GM12892 (cell line): ENCODE measurements at places on chromosomes 1 and 21.

- no peak for DNase-seq
These were observed 541 bp downstream of the USP48 start for GRCh38 chr1:21782349-21782867.

GRCh38 chr1:44672961-44673674 is 1.2 kb downstream of the TMEM53 start:
- no peak for DNase-seq

DNA sequence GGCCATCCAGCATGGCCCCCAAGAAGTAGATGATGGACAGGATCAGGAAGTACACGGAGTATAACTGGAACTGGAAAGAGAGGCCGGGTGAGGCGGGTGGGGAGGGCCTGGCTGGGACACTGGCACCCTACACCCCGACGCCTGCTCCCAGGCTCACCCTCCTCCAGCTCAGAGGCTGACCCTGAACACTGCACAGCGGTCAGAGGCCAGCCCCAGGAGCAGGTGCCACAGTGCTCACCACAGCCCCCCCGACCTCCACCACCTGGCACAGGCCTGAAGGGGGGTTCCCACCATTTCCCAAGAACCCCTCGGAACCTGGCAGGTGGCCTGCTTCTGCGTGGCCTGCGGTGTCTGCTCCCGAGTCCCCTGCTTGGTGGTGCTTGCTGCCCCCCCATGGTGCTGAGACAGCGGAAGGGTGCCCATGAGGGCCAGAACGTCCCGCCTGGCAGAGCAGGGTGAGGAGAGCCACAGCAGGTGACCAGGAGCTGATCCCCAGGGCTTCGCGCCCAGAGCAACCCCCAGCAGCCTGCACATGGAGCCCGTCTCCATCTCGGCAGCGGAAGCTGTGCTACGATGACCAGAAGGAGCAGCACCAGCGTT is 26.1 kb downstream of the SLC19A1 start:
- no peak for DNase-seq

DNA sequence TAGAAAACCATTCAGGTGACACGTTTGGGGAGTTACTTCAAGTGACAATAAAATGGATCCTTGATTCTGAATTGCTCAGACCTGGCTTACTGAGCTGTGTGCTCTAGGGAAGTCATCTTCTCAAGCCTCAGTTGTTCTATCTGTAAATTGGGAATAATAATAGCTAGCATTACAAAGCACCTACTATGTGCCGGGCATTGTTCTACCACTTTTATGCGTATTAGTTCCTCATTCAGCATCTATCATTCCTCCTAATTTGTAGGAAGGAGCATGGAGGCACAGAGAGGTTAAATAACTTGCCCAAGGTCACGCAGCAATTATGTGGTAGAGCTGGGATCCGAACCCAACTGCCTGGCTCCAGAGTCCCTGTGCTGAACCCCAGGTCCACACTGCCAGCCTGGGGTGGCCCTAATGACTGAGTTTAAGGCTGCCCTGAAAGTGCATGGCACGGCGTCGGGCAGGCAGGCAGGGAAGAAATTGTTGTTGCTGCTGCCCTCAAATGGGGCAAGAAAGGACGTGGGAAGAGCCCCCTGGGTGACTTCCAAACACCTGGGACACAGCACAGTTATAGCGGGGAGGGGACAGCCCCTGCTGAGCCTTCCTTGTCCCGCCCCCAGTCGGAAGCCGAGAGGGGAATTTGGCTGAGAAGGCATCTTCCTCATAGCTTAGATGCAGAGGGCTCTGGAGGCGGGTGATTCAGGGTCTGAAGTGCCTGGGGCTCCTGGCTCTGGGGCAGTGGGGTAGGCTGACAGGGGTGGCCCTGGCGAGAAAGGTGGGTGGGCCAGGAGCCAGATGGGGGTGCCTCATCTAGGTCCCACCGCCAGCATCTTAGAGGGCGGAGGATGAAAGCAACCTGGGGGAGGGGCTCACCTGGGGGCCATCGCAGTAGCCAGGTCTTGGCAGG is 86.5 kb upstream of the IFFO2 start:
- no peak for DNase-seq

DNA sequence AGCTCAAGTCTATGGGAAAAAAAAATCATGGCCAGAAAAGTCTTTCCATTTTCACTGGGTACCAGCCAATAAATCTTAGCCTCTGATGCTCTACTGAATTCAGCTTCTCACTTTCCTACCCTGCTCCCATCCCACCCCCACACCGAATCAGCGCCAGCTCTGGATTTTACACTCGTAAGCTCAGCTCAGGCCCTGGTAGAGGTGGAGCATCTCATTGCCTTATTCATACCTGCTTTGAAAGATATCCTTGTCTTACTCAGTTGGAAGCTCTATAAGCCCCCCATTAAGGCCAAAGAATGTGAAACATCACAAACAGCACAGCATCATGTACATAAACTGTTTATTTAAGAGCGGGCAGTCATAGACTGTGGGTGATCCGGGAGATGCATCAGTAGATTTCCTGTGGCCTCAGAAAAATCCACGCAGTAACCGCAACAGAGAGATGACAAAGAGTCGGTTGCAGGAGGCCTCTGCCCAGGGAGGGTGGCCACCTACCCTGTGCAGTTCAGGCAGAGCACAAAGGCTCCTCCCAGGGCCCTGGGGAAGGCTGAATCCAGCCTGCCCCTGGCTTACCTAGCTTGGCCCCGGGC is 36.4 kb upstream of the ETS2 start:
- no peak for DNase-seq

DNA sequence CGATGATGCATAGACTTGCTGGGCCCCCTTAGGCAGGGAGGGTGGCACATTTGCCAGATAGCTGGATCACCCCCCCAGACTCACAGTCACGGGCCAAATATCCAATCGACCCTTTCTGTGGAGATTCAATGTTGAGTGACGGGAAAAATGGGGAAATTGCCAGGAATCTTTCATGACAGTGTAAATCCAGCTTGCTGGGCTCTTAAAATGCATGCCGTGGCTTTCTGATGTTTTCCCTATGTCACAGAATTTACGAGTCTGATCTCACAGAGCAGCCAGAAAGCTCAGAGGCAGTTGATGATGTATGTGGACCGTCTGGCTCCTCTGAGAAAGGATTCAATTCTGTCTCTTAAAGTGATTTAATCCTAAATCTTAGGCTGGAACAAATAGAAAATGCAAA is 150.1 kb upstream of the ZNF644 start:
- DNase-seq = no peak

GRCh38 chr1:248791010-248791409 is 34.7 kb downstream of the SH3BP5L start:
- DNase-seq = no peak

- DNase-seq = no peak
These were observed 58.1 kb upstream of the VTCN1 start for GRCh38 chr1:117268535-117269455.

GRCh38 chr1:236540813-236541465 is 17.2 kb downstream of the LGALS8 start:
- no peak for DNase-seq

- no peak for DNase-seq
These were observed 24.4 kb downstream of the RCAN3 start for GRCh38 chr1:24526940-24527542.

- no peak for DNase-seq
These were observed 44.0 kb downstream of the PTAFR start for GRCh38 chr1:28132171-28133167.

- DNase-seq = no peak
These were observed 19.7 kb upstream of the DIPK1A start for GRCh38 chr1:92980732-92981647.

DNA sequence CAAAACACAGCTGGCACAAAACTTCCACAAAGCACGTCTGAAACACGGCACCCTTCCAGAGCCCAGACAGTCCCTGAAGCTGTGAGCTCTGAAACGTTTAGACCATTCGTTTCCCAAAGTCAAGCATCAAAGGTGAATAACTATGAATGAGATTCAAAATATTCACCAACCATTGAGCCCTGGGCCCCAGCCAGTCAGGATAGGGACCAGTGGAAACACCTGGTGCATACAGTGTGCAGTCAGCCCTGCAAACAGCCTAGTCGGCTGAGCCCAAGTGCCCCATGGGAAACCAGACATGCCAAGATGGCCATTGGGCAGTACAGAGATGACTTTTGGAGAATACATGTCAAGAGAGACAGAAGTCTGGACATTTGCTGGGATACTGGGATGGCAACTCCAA is 90.4 kb upstream of the EDN2 start:
- no peak for DNase-seq

DNA sequence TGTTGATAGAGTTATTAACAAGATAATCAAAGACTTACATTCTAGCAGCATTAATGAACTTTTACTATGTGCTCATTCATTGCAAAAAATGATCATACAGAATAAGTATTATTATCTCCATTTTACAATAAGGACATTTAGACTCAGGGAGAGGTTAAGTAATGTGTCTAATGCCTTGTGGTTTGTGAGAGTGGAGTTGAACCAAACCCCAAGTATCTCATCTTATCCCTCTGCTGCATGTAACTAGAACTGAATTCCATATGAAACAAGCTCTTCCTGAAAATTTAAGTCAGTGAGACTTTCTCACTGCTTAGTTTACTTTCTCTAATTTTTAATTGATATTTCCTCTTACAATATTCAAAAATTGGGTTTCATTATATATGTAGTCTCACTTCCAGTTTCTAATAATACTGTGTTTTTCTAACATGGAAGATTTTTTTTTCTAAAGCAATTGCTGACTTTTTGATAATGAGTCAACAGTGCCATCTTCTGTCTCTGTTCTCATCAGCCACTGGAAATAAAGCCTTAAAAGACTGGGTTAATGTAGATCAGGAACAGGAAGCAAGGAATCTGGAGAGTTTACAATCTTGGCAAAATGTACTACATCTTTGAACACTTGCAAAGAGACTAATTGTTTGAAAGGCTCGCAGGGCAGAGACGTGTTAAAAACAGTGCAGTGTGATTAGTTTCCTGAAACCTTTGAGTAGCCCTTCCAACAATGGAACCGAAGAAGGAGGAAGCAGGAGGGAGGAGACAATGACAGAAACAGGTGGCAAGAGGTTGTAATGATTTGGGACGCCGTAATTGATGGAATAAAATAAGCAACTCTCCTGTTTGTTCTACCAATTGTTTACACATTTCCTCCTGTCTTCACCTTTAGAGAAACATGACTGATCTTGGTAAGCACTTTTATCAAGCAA is 567.6 kb downstream of the MRPL39 start:
- DNase-seq = no peak

GRCh38 chr1:225950905-225951497 is 10.0 kb upstream of the LEFTY2 start:
- DNase-seq = no peak

- no peak for DNase-seq
These were observed 30.2 kb upstream of the OTUD3 start for GRCh38 chr1:19852036-19852435.

GRCh38 chr1:3293563-3294080 is 160.8 kb upstream of the ARHGEF16 start:
- no peak for DNase-seq

GRCh38 chr1:46558141-46558963 is 6.9 kb upstream of the KNCN start:
- no peak for DNase-seq

DNA sequence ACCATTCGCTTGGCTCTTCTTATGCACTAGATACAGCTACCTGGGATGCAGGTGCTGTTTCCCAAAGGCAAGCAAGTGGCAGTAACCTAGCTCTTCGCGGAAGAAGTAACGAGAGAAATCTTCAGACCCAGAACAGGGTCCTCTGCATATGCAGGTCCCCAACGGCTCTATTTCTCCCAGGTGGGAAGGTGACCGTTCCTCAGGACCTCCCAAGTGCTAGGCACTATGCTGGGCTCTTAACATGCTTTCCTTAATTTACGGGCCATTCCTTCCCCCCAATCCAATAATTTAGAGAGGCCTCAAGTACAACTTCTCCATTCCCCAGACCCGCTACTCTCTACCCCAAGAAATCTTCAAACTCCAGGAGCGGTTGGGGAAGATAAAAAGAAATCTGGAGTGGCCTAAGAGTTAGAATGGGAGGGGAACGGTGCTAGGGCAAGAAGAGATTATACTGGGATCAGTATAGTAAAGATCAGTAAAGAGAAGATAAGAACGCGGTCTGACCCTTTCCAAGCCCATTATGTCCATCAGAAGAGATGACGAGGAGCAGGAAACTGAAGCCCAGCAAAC is 410 bp downstream of the TXNDC12 start:
- DNase-seq = no peak

DNA sequence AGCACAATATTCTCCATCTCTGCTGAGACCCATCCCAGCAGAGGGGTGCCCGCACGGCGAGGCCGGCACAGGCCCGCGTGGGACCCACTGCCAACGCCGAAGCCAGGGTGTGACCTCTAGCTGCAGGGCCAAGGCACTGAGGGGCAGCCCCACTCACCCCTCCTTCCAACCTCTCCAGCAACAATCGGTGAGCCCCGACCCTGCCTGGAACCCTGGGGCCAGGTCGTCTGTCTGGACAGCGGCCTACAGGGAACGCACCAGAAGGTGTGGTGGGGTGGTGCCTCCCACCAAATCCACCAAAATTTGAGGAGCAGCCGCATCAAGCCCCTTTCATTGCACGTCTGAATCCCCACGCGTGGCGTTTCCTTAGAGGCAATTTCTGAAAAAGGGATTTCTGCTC is 63.0 kb upstream of the ADARB1 start:
- DNase-seq = no peak

DNA sequence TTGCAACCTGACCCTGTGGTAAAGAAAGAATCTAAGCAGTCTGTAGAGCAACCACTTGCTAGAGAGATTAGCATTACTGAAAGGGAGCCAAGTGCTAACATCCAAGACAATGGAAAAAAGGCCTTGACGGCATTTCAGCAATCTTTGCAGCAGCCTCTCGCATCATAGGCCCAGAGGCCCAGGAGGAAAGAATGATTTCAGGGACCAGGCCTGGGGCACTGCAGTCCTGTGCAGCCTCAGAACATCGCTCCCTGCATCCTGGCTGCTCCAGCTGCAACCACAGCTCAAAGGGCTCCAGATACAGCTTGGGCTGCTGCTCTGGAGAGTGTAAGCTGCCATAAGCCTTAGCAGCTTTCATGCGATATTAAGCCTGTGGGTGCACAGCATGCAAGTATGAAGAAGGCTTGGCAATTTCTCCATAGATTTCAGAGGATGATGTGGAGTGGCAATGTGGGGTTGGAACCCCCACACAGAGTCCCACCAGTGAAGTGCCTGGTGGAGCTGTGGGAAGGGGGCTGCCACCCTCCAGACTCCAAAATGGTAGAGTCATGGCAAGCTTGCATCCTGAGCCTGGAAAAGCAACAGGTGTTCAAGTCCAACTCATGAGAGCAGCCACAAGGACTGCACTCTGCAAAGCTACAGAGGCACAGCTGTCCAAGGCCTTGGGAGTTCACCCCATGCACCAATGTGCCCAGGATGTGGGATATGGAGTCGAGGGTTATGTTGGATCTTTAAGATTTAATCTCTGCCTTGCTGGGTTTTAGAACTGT is 110.6 kb upstream of the HMGB4 start:
- DNase-seq = no peak

GRCh38 chr1:101059945-101060542 is 34.5 kb upstream of the DPH5 start:
- no peak for DNase-seq

DNA sequence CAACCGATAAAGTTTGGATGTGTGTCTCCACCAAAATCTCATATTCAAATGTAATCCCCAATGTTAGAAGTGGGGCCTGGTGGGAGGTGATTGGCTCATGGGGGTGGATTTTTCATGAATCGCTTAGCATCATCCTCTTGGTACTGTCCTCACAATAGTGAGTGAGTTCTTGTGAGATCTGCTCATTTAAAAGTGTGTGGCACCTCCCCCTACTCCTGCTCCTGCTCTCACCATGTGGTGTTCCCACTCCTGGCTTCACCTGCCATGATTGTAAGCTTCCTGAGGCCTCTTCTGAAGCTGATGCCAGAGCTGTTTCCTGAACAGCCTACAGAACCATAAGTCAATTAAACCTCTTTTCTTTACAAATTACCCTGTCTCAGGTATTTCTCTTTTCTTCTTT is 28.2 kb upstream of the PRDX6 start:
- no peak for DNase-seq
